ENCODE measurements at places on chromosomes 2 and 18. TPM values are rescaled to one million over a fixed set of nuclear protein-coding genes. Genes with fewer than 3 reads are reported as not detected.

GRCh38 chr2:182597570-182598295, 118.3 kb upstream of the DNAJC10 start:
- no peak for DNase-seq

DNA sequence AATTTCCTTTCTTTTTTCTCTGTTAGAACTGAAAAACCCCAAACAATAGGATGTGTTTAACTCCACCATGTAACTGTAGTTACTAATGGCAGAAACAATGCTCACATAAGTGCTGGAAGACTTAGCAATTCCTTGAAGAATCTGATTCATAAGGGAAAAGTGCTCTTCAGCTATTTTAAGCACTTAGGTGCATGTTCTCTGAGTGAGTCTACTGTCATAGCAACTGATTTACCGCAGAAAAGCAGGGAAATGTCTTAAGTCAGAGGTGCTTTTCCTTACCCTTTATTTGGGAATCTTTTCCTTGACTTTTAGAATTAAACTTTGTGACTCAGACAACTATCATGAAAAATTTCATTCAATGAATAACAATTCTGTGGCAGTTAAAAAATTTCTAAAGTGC, 65.4 kb upstream of the NABP1 start:
- no peak for DNase-seq

DNA sequence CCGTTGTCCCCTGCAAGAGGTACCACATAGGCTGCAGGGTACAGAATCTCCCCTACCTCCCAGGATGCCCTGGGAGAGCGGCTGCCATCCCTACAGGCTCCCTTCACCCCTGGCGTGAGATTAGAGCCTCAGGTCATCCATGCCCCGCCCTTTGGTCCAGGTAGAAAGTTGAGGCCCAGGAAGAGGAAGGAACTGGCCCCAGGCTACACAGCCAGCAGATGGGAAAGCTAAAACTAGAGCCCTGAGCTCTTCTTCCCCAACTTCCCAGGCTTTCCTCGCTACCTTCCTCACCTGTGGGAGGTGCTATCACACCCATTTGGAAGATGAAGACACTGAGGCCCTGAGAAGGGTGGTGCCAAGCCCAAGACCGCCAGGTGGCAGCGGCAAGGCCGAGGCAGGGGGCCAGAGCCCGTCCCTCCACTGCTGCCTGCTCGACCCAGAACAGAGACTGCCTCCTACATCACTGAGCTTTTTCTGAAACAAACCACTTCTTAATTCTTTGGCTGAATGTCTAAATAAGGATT, 25.8 kb downstream of the CIB4 start:
- no peak for DNase-seq

Gene RUFY4
- 0.76 TPM for total RNA-seq

- DNase-seq = no peak
Observed at GRCh38 chr18:50853863-50854271, 25.1 kb upstream of the ME2 start.

- peak; percentile 33 for DNase-seq
Observed at GRCh38 chr18:77105028-77105427, 27.6 kb downstream of the MBP start.

DNA sequence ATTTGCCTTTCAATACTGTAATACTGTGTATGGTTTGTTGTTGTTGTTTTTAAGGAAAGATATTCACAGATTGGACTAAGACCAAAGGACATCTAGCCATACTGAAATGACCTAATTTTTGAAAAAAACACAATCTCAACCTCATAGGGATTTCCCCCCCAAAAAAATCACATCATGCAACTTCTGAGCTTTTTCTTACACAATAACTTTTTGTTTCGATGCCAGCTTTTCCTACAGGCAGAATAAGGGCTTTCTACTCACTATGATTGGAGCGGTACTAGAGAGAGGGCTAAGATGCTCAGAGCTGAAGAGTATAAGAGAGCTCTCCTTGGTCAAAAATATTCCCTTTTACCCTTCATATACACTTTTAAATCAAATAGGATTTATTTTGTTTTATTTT, 32.4 kb upstream of the SLC3A1 start:
- no peak for DNase-seq

DNA sequence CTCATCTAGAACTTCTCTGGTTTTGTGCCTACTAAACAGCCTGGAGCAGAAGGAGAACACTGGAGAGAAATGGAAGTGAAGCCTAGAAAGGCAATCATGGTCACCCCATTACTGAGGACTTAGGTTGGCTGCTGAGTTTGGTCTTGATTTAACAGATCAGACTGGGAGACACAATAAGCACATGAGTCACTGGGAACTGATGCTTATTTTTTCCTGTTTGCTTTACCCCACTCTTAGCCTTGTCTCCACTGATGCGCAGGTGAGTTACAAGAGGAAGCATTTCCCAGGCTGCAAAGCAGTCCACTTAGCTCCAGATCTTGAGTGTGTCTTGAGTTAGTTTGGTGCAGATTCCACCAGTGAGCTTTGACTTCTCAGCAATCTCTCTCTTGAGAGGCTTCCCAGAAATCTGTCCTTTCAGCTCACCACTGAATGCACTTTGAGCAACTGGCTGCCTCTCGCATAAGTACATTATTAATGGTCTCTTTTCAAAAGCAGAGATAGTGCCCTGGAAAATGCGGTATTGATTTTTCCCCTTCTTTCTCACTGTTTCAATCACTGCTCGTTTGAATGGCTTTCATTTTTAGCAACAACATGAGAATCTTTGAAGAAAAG, 390.2 kb upstream of the SETBP1 start:
- no peak for DNase-seq

GRCh38 chr2:100195942-100196341, 53.6 kb upstream of the AFF3 start:
- no peak for DNase-seq

Gene PRKCE
- 11.5 TPM for total RNA-seq

- no peak for DNase-seq
Observed at GRCh38 chr18:58378411-58379379, 250.2 kb downstream of the ALPK2 start.

Gene C1GALT1C1L
- not detected for total RNA-seq

DNA sequence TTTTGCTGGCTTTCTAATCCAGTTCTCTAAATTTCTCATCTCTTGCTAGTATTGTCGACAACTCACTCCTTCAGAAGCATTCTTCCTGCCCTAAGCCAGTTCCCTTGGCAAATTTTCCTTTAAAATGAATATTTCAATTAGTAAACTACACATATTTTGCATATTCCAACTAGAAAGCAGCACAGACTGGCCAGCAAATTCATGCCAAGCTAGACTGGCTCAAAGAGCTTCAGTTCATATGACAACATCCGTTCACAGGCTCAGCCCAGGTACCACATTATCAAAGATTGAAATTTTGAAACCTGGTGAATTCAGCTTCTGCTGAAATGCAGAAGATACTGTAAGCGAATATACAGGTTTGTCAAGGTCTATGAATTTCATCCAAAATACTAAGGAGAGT, 64.5 kb downstream of the AFF3 start:
- no peak for DNase-seq

- DNase-seq = no peak
Observed at GRCh38 chr2:118786746-118787145, 60.7 kb downstream of the EN1 start.

DNA sequence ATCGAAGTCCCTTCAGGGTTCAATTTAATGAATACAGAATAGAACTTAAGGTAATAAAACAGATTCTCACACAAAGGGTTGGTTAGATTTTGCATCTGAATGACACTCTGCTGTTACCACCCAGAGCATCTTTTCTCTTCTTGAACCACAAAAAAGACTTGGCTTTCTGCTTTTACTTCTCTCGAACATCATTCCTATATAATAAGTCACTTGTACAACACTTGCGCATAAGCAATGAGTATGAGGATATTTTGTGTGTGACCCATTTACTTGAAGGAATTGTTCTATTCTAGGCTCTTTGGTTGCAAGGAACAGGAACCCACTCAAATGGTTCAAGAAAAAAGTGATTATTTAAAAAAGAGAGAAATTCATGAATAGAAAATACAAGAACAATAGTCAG, 126.2 kb downstream of the NUP35 start:
- no peak for DNase-seq

DNA sequence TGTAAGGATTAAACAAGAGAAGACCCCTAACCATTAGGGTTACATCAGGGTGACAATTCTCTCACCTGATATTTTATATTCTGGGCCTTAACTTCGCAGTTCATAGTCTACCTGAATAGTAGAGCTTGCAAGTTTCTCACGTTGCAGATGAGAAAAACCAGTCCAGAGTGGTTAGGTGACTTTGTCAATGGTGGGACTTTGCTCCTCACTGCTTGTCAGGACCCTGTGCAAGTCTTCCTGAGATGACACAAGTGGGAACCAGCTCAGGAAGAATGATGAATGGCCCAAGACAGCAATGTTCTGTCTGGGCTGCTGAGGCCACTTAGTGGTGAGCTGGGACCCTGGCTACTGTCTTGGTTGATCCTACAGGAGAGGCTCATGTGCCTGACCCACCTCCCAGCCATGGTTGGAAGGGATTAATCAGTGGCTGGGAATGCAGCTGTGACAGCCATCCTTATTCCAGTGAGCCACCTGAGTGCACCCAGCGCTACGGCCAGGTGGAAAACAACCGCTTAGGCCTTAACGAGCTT, 16.9 kb downstream of the LGALSL start:
- no peak for DNase-seq

DNA sequence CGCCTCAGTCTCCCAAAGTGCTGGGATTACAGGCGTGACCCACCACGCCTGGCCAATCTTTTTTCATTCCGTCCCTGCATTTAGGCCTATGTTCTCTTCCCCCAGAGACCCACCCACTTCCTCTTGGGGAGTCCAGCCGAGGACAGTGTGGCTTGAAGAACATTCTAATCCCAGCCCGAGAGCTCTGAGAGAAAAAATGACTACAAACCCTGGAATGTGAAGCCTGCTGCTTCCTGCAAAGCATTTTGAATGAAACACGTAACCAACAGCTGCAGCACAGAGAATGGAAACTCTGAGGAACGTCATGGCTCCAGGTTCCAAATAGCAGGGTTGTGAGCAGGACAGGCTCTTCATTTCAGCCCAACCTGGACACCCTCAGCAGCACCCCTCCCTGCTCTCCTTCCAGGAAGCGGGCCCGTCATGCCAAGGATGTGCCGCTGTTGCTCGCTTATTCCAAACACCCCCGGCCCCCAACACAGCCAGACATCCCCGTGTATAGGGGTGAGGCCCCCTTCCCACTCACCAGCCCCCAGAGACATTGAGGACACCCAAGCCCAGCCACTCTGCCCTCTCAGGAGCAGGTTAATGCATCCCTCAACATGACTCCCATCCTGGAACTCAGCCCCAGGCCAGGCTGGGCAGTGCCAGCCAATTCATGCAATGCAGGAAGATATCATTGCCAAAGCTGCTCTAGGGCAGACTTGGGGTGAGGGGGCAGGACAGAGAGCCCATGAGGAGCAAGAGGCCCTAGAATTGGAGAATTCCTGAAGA, 139.8 kb downstream of the ZFP36L2 start:
- no peak for DNase-seq

Gene PTPRM
- total RNA-seq = 2.1 TPM

- peak; percentile 77 for DNase-seq
Observed at GRCh38 chr2:98508709-98509066, 64.0 kb downstream of the INPP4A start.

- DNase-seq = no peak
Observed at GRCh38 chr18:59514203-59514602, 155.1 kb upstream of the LMAN1 start.

DNA sequence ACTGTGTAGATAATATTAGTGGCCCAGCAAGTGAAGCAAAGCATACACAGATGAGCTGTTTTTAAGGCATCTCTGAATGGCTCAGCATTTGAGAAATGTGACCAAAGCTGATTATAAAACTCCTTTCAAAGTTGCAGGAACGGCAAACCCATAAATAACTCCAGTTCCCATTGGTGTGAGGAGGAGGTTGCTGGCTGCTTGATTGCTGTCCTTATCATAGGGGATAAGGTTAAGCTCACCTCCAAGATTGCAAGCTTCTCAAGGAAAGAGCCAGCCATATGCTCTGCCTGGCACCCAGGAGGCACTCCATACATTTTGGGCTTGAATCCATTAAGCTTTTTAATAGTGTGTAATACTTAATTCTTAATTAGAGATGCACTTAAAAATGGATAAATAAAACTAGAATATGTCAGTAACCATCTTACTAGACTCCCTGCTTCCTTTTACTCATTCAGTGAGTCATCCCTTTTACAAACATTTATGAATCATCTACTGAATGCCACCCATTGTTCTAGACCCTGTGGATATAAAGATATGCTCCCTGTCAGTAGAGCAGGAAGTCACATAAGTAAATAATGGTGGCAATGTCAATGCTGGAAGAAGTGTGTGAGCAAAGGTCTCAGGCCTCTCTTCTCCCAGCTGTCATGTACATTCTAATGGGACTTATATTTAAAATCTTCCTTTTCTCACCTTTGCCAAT, 99.3 kb downstream of the SPATS2L start:
- no peak for DNase-seq

Gene CROCC2
- total RNA-seq = not detected

Gene RFX8
- 0.18 TPM for total RNA-seq

Gene ZNF892
- total RNA-seq = 2.9 TPM

Gene EN1
- not detected for total RNA-seq

Gene TTC32
- 21.6 TPM for total RNA-seq

DNA sequence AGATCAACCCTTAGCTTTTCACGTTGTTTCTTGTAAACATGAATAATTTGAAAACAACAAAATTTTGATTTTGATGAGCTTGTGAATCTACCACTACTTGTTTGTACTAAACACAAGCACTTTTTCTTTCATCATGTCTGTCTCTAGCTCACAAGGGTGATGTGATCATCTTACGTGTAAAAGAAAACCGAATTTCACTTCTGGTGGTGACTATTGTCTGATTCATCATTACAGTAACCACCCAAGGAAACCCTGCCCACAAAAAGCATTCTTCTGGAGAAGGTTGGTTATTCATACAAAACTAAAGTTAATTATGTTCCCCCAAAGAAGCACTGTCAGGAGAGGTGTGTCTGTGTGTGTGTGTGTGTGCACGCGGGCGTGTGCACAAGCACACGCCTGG, 285.4 kb downstream of the ZNF516 start:
- DNase-seq = peak; percentile 19

Gene TTC31
- 21.9 TPM for total RNA-seq

- DNase-seq = no peak
Observed at GRCh38 chr18:78699499-78699898, 280.1 kb upstream of the SALL3 start.

DNA sequence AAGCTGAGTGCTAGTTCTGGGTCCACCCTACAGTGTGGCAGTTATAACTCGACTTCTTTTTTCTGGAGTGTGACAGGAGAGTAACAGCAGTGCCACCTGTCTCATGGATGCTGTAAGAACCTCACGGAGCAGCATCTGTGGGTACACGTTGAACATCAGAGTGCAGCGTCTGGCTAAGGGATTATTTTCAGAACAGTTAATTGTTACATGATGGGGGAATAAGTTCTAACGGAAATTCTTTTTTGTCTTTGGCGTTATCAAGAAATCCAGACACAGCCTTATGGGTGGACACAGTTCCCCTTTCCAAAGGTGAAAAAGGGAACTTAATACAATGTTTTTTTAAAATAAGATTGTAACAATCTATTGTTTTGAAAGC, 28.3 kb upstream of the TOGARAM2 start:
- no peak for DNase-seq

- no peak for DNase-seq
Observed at GRCh38 chr2:7755879-7756278, 838.7 kb downstream of the RNF144A start.

All from activated CD8-positive, alpha-beta T cell treated with anti-CD3 and anti-CD28 coated beads for 36 hours (primary cell).